ENCODE measurements at places on chromosomes 7 and 10.

DNA sequence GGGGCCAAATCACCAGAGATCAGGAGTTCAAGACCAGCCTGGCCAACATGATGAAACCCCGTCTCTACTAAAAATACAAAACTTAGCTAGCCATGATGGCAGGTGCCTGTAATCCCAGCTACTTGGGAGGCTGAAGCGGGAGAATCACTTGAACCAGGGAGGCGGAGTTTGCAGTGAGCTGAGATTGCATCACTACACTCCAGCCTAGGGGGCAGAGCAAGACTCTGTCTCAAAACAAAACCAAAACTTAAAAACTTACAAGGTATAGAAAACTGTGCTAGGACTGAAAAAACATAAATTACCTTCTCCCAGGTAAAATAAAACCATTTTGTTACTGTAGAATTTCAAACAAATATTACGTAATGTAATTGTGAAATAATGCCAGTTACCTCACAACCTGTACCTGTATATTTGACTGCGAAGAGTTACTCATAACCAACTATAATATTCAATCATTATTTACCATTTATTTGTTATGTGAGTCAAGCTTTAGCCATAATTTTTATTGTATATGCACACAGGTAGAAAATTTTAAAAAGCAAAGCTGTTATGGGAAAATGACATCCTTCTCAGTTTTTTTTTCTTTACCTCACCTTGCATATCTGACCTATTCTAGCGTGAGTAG, 180.9 kb downstream of the SEMA3A start:
- no peak for DNase-seq

DNA sequence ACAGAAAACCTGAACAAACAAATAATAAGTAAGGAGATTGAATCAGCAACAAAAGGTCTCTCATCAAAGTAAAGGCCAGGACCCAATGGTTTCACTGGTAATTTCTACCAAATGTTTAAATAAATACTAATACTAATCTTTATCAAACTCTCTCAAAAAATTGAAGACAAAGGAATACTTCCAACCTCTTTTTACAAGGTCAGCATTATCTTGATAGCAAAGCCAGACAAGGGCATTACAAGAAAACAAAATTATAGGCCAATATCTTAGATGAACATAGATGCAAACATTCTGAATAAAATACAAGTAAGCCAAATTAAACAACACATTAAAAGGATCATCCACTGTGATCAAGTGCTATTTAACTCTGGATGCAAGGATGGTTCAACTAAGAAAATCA, 239.8 kb upstream of the TMEM72 start:
- no peak for DNase-seq

DNA sequence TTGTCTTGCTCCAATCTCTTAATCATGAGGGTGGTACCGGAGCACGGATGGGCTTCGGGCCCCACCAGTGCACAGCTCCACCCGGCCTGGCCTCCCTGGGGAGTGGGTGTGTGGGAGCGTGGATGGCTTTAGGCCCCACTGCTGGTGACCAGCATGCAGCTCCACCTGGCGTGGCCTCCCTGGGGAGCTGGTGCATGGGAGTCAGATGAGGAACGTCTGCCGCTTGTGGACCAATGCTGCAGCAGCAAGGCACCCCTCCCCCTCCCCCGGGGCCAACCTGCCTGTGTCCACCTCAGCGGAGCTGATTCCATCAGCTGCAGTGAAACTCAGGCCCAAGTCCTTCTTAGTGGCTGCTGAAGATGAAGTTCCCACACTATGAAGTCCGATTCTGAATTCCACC, 511.4 kb downstream of the PTPRN2 start:
- DNase-seq, result peak; percentile 59

DNA sequence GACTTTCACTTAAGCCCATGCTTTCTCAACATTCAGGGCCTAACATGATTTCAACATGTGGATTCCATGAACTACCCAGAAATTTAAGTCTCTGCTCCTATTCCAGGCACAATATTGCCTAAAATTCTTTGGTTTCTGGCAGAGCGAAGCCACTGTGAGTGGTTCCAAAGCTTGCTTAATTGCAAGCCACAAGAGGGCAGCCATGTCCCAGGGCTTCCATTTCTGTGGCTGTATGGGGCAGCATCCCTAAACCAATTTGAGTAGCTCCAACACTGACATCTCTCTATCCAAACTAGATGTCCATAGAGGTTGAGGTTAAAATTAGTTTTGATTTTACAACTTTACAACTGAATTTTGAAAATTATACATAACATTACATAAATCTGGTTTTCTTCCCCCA, 56.3 kb upstream of the MDFIC start:
- peak; percentile 65 for DNase-seq

- no peak for DNase-seq
Measured at GRCh38 chr10:119233821-119234220, 26.4 kb downstream of the GRK5 start.

- DNase-seq, result no peak
Measured at GRCh38 chr7:26633557-26633956, 230.8 kb downstream of the SKAP2 start.

GRCh38 chr7:76507723-76508406, 2.5 kb upstream of the UPK3B start:
- DNase-seq, result no peak

GRCh38 chr10:117461766-117462423, 80.7 kb upstream of the EMX2 start:
- DNase-seq, result no peak

GRCh38 chr7:157559596-157560257, 222.9 kb downstream of the DNAJB6 start:
- peak; percentile 52 for DNase-seq

DNA sequence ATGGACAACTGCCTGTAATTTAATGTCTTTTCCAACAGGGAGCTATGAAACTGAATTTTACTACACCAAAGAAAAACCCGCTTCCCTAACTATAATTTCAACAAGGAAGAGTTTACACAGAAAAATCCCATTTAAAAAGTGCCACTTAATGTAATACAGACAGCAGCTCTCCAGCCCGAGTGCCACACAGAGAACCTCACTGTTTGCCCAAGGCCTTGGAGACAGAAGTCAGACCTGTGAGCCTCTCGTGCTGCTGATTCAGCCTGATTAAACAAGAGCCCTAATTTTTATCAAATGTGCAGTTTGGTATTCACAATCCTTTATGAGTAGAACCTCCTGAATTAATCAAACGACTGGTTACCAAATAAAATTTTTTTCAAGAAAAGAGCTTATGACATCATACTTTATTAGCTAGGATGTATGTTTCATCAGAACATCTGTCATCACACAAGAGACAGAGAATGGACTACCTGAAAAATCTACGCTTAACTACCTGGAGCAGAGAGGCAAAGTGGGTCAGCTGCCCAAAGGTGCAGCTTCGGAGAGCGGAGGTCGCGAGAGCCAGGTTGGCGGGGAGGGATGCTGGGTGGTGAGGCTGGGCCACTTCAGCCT, 543.6 kb downstream of the SDK1 start:
- no peak for DNase-seq

- no peak for DNase-seq
Measured at GRCh38 chr7:129865093-129865924, 87.5 kb downstream of the UBE2H start.

- DNase-seq, result no peak
Measured at GRCh38 chr7:43372676-43373355, 210.1 kb upstream of the STK17A start.

- DNase-seq, result no peak
Measured at GRCh38 chr10:125190946-125191345, 30.6 kb upstream of the CTBP2 start.

DNA sequence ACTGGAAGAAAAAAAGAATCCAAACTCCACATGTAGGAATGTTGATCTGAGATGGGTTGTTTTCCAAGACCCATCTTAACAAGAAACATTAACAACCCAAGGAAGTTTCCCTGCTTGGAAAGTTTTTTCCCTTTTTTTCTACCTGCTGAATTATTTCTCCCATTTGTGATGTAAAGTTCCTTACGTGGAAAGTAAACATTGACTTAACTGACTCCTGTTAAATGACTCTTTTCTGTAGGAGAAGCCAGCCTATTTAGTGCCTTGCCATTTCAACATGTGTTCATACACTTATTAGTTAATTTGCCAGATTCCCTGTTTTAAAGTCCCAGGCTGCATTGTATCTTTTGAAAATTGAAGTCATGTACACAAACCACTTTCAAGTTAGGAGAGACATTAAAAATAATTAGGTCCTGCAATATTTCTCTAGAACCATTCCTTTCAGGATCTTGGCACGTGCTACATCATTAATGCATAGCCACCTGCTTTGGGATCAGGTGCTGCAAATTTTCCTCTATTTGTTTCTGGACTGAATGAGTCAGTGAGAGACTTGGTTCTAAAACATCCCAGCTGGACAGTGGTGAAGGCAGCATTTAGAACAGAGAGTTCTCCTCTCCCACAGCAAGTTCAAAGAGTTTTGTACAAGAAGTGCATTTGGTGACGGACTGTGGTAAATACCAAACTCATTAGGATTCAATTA, 698.5 kb downstream of the SUGCT start:
- no peak for DNase-seq

DNA sequence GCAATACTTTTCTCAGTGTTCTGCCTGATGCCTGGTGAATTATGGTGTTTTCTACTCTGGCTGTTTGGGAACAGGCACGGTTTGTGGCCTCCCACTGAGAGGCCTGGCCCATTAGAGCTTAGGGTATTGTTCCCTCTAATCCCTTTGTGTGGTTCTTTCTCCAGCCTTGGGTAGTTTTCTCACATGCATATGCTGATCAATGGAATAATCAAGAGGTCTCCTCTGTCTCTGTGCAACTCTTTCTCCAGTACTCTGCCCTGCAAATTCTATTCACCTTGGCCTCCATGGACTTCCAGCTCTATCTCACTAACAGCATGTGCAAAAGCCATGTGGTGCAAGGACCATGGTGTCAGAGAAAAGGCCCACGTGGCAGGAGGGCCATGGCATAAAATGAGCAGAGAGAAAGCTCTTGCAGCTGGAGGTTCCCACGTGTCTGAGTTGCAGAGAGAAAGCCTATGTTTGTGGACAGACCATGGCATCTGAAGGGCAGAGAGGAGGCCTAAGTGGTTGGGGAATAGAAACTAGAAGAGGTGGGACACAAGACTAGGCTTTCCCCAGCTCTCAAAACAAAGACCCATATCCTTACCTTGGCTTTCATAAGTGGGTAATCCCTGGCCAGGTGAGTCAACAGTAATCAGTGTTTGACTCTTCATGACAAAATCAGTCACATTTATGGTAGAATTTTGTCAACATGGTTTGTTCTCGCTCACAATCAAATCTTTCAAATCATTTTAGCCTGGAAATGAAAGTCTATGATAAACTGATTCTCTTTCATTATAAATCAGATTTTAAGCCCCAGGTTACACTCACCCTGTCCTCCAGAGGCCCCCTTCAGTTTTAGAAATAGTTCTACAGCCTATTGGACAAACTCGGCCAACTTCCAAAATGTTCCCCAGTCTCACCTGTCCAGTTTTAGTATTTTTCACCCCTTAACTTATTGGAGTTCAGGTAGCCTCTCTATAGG, 17.3 kb downstream of the OPALIN start:
- DNase-seq, result no peak

DNA sequence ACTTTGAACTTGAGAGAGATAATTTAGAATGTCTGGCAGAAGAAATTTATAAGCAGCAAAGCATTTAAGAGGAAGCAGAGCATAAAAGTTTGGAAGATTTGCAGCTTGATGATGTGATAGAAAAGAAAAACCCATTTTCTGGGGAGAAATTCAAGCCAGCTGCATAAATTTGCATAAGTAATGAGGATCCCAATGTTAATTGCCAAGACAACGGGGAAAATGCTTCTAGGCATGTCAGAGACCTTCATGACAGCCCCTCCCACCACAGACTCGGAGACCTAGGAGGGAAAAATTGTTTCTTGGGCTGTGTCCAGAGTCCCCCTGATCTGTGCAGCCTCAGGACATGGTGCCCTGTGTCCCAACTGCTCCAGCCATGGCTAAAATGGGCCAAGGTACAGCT, 263.6 kb upstream of the POT1 start:
- no peak for DNase-seq

DNA sequence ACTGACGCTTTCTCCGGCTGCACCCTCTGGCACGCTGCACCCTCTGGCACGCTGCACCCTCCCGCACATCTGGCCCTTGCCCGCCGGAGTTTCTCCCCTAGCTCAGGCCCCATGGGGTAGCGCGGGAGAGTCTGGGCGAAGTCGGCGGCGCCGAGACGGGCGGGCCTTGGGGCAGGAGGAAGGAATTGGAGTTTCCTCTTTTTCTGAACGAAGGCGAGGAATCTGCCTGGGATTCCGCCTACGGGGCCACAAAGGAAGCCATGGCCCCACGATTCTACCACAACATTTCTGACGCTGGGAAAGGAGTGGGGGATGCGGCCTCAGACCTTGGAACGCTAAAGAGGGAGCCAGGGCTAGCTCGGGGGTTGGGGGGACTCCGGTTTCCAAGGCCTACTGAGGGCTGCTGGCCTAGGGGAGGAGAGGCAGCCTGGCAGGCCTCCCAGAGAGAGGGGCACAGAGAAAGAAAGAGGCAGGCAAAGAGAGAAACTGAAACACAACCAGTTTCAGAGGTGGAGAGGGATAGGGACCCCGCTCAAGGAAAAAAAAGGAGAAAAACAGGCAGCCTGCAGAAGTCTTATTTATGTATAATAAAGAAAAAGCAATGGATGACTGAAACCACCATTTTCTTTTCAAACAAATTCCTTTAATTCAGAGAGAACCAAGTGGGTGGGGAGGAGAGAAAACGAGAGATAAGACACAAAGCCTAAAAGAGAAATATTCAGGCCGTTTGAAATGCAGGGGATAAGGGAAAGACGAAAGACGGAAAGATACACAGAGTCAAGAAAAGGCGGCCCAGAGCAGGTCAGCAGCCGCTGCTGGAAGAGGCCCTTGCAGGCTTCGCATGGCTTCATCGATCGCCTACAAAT, 4.3 kb downstream of the TLX1 start:
- no peak for DNase-seq

- DNase-seq, result no peak
Measured at GRCh38 chr10:76309741-76310587, 878.5 kb downstream of the LRMDA start.

- no peak for DNase-seq
Measured at GRCh38 chr10:83937161-83937560, 202.1 kb upstream of the GHITM start.

DNA sequence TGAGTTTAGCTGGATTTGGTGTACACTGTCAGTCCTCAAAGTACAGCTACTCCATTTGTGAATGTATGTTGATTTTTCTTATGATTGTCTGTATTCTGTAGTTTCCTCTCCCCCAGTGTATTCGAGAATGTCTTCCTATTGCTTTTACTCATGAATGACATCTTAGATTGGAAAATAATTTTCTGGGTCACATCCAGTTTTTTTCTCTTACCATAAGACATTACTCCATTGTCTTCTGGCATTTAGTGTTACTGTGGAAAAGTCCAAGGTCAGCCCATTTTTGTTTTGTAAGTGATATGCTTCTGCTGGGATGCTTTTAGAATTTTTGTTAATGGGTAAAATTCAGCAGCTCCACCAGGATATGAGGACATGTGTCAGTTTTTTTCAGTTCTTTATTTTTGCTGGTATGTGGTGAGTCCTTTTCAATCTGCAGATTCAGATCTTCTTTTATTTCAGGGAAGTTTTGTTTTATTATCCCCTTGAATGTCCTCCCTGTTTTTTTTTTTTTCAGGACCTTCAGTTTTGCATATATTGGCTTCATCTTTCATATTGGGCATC, 33.6 kb downstream of the WAC start:
- DNase-seq, result no peak

- no peak for DNase-seq
Measured at GRCh38 chr7:105853931-105854419, 22.4 kb downstream of the ATXN7L1 start.
